ENCODE measurements at places on chromosomes 1 and 21.

- DNase-seq, result no peak
Observed at GRCh38 chr1:215111916-215112315, 29.4 kb downstream of the KCNK2 start.

GRCh38 chr21:33313183-33313582 is 11.6 kb upstream of the IFNAR1 start:
- no peak for DNase-seq

DNA sequence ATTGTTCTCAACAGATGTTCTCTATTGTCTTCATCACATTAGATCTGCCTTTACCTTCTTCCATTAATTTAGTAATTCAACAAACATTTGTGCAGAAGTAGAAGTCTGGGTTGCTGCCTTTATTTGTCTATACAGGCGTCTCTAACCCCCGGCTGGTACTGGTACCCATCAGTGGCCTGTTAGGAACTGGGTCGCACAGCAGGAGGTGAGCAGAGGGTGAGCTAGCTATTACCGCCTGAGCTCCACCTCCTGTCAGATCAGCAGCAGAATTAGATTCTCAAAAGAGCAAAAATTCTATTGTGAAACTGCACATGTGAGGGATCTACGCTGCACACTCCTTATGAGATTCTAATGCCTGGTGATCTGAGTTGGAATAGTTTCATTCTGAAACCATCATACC is 12.9 kb upstream of the EDEM3 start:
- DNase-seq, result no peak

DNA sequence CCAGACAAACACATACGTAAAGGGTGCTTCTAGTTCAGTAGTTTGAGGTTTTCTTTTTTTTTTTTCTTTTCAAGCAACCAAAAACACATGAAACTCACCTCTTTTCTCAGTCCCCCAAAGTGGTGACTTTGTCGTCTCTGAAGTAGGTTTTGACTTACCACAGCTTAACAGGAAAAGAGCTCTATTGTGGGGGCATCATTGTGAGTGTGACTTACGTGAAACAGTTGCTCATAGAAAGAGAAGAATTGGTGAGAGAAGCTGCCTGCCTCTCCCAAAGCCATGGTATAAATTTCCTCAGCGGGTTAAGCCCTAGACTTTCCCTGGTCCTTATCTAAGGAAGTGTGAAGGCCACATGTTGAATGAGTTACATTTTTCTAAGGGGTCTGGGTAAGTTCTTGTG is 11.9 kb downstream of the FASLG start:
- no peak for DNase-seq

DNA sequence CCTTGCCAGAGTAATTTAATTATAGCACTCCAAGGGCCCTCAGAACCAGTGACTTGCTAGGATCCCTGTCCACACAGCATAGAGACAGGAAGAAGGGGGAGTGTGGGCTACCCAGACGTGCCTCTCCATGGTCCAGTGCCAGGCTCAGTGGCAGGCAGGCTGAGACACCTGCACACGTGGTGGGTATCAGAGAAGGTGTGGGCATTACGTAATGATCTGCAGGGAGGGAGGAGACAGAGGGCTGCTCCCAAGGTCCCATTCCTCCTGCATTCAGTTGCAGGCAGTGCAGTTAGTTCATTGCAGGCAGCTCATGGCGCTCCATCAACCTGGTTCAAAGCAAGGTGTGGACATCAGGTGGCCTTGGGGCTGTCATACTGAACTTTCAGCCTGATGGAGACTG is 49.9 kb downstream of the C8B start:
- DNase-seq, result no peak

- DNase-seq, result no peak
Observed at GRCh38 chr1:150775276-150775675, 9.7 kb upstream of the CTSS start.

DNA sequence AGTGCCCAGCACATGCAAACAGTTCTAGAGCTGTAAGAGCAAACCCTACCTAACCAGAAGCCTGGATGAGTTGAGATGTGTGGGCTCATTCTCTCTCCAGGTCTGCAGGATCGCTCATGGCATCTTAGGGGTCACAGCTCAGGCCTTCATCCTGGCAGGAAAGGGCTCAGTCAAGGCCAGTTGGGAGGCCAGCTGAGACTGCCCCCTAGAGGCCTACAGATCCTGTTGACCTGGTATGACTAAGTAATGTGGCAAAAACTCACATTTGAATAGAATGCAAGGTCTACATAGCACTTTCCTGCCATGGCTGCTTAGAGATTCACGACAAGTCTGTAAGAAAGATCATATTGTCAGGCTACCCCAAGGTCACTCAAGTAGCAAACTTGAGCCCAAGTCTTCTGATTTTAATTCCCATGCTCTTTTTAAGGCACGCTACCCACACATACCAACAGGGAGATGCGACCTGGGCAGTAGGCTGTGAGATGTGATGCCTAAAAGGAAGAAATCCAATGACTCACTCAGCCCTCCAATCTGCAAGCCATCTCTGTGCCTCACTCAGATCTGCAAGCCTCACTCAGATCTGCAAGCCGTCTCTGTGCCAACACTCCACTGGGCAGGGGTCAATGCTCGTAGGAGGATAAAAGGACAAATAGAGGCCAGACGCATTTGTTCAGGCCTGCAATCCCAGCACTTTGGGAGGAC is 5.1 kb upstream of the CAPN8 start:
- no peak for DNase-seq

- DNase-seq, result no peak
Observed at GRCh38 chr1:33008051-33008914, 28.4 kb downstream of the AK2 start.

GRCh38 chr1:82015444-82015843 is 214.7 kb downstream of the ADGRL2 start:
- no peak for DNase-seq

GRCh38 chr1:199356561-199356960 is 670.9 kb upstream of the NR5A2 start:
- no peak for DNase-seq

DNA sequence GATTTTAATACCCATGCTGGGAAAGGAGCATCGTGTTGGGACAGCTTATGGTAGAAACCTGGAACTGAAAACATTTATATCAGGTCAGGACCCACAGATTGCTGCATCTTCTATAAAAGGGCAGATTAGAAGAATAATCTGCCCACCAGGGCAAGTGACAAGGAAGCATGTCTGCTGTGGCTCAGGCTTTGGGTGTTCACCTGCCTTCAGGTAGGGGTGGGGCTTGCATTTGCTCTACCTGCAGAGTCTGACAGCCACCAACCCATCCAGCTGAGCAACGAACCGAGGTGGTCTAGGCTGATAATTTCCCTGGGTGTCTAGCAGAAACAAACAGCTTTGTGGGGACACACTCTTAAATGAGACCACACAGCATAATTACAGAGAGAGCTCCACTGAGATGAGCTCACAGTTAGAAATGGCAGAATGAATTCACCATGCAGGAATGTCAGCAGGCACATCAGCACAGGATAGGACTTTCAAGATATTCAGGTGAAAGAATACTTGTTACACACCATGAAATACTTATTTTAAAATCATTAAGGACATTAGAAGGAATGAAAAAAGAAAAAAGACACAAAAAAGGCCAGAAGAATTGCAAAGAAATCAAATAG is 36.1 kb upstream of the B3GALT5 start:
- DNase-seq, result no peak

- DNase-seq, result no peak
Observed at GRCh38 chr1:82318265-82318664, 517.5 kb downstream of the ADGRL2 start.

GRCh38 chr1:243495442-243496186 is 239.8 kb downstream of the SDCCAG8 start:
- no peak for DNase-seq

DNA sequence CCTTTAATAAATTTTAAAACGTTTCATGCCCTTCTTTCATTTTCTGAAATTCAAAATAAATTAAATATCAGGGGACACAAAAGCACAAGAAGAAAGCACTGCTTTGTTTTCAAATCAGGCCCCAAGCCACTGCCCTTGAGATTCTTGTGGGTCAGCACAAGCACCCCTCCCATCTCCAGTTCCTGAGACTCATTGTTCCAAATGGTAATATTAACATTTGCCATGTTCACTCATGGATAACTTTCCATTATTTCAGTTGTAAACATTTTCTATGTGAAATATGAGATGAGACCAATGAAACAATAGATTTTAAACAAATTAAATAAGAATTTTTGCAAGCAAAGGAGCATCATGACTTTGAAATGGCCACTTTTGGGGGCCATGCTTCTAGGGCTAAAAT is 7.7 kb downstream of the OVAAL start:
- DNase-seq, result no peak

DNA sequence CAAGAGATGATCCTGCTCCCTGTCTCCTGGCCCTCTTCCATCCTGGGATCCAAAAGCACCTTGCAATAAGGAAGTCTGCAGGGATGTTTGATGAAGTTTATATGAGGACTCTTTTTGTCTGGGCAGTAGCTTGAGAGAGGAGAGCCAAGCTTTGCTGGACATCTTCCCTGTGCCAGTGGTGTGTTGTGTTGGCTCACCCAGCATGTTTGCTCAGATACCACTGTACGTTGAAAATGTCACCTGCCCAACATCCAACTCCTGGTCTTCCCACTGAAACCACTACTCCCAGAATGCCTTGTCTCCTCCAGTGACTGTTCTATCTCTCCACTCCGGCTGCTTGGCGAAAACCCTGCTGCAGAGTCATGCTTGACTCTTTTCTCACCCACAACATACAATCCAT is 12.8 kb downstream of the CDK18 start:
- no peak for DNase-seq

GRCh38 chr1:233082778-233083550 is 132.6 kb downstream of the NTPCR start:
- no peak for DNase-seq

DNA sequence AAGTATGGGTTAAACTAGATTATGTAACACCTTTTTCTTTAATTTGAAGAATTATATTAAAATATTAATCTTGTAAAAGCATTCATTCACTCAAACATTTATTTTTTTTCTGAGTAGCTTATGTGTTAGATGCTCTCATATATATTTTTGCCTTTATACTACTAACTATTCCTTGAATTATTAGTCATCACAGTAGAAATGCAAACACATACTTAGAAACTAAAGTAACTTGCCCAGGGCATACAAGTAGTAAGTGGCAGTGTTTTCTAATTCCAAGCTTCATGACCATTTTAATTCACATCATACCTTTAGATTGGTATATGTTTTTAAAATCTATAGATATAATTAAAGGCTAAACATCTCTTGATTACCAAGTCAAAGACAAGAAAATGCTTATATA is 1271.0 kb downstream of the BRINP3 start:
- no peak for DNase-seq

GRCh38 chr21:39208624-39209333 is 25.5 kb upstream of the PSMG1 start:
- DNase-seq, result no peak
